ENCODE measurements at places on chromosomes 6 and 20.

DNA sequence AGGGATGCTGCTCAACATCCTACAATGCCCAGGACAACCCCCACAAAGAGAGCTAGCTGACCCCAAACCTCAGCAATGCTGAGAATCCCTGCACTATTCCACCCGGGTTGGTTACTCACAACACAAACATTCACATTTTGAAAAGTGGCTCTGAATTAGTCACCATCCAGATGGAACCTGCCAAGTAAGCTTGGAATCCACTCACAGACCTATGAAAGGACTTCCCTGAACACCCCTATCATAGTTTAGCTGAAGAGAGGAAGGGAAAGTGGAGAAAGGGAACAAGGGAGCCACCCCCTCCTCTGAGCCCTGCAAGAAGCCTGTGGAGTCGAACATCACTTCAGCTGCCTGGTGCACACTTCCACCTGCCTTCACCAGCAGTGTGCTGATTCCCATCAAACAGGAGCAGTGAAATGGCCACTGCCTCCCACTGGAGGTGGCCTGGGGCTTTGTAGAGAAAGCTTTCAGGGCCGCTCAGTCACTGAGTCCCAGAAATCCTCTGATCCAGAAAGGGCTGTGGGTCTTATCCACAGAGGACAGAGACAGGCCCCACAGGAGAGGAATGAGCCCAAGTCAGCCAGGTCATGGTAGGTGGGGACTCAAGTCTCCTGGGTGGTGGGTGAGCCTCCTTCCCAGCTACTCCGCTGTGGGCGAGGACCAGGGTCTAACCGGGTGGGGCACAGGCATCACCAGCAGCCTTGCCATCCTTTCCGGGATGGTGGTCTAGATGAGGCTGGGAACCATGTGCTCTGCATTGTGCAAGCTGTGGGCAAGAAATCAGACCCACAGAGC lies 203.7 kb downstream of the SYNDIG1 start:
- no peak for ATAC-seq

GRCh38 chr20:21208999-21209398 lies 83.1 kb downstream of the KIZ start:
- ATAC-seq, result no peak

GRCh38 chr6:155147958-155148663 lies 115.7 kb upstream of the CLDN20 start:
- no peak for ATAC-seq

DNA sequence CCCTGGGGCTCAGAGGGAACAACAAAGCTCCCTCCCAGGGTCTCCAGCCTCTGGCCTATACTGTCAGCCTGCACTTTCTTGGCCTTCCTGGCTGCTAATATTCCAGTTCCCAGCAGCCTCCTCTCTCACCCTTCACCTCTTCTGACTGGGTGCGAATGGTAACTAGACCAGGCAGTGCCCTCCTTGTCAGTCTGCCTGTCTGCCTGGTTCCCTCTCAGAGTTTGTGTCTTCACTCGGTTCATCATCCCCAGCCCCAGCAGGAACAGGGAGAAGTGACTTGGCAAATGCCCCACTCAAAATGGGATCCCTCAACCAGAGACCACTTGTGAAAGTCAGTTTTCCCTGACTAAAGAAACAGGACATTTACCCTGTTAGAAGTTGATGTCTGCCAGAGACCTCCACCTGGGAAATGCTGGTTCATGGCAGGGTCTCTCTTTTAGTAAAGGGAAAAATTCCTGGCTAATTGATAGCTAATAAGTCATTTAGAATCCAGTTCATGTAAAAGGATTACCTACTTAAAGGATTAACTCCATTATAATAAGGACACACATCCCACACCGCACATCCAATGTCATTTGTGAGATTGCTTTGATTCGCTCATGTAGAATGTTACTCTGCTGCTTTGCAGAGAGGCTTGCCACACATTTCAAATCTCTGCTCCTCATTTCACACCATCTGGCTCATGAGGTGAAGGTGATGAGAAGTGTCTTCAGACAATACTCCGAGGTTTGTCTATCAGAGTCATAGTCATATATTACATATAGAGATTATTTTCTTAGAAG lies 18.6 kb upstream of the MICB start:
- ATAC-seq, result no peak

DNA sequence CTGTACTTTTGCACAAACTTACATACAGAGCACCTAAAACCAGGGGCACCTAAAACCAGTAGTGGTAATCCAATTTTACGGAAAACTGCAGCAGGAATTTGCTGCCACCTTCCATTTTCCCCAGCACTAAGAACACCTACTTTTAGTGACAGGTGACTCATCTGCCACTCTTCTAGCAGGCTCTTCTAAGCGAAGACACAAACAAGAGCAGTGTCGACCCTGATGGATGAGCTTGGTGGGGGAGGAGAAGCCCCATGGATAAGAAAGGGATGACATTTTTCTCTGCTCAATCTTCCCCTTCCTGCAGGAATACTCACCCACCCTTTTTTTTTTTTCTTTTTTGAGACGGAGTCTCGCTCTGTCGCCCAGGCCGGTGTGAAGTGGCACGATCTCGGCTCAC lies 116.9 kb downstream of the GMPR start:
- ATAC-seq, result no peak

- ATAC-seq, result no peak
Observed at GRCh38 chr20:891058-891705, 25.0 kb downstream of the ANGPT4 start.

DNA sequence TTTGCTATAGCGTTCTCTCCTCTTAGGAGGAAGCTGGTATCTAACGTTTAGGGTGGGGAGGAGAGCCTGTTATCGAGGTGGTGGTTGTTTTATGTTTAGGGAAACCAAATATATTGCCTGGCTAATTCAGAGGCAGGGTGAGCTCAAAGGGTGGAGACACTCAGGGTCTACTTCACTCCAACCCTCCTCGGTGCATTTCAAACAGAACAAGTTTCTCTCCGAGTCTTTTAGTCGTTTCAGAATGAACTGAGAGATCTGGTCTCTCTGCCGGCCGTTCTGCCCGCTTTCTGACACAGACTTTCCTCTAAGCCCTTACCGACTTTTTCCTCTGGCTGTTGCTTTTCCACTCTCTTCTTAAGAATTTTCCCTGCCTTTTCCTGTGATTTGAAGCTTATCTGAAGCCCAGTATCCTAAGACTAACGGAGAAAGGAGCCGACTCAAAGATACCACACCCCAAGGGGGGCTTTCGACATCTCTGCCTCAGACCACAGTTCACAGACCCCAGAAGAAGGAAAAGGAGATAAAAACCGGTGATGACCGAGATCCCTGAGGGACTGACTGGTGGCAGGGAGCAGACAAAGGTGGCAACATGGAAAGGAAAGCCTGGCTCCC lies 865 bp downstream of the STK38 start:
- ATAC-seq, result no peak

GRCh38 chr20:61322151-61322865 lies 70.2 kb downstream of the CDH4 start:
- ATAC-seq, result no peak

GRCh38 chr20:50659975-50660670 lies 31.2 kb downstream of the RIPOR3 start:
- no peak for ATAC-seq

- ATAC-seq, result no peak
Observed at GRCh38 chr6:132020138-132020581, 69.0 kb upstream of the CCN2 start.

- ATAC-seq, result no peak
Observed at GRCh38 chr6:116411284-116411623, 40.5 kb downstream of the DSE start.

DNA sequence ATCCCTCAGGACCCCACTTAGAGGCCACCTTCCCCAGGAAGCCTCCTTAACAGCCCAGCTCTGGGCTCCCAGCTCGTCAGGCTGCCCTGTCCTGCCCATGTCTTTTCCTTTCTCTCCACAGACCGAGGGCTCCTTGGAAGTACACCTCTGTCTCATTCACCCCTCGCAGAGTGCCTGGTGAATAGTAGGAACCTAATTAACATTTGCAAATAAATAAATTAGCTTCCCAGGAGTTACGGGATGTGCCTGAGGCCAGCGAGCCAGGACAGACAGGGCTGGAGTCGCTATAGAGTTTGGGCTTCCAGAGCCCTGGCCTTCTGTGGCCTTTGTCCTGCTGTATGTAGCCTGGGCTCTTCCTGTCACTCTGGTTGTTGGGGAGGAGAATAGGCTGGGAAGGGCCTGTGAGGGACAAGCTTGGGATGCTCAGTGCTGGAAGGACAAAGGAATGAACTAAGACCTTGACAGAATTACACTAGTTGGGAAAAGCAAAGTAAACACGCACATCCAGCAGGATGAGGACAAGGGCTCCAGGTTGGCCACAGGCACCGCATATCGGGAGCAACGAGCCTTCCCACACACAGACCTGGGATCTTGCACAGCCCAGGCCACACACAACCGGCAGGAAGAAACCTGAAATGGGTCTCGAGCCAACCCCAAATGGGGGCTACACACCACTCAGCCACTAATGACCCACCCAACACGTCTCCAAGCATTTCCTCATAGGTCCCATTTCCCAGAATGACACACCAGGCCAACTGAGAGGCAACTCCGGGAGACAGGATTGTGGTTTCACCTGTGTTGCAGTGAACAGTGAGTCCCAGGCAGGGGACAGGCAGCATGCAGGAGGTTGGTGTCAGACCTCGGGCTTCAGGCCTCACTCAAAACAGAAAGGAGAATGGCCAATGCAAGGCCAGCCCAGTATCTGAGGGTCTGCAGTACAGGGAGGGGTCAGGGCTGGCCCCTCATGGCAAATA lies 9.7 kb downstream of the MAP1LC3A start:
- ATAC-seq, result no peak

- ATAC-seq, result no peak
Observed at GRCh38 chr6:157328108-157328692, 4.9 kb upstream of the TMEM242 start.
